Ecto neural progenitor cell (in vitro differentiated cells): ENCODE measurements at places on chromosomes 4 and X.

- no peak for DNase-seq
These were observed 719.5 kb upstream of the SLIT2 start for GRCh38 chr4:19531906-19532848.

DNA sequence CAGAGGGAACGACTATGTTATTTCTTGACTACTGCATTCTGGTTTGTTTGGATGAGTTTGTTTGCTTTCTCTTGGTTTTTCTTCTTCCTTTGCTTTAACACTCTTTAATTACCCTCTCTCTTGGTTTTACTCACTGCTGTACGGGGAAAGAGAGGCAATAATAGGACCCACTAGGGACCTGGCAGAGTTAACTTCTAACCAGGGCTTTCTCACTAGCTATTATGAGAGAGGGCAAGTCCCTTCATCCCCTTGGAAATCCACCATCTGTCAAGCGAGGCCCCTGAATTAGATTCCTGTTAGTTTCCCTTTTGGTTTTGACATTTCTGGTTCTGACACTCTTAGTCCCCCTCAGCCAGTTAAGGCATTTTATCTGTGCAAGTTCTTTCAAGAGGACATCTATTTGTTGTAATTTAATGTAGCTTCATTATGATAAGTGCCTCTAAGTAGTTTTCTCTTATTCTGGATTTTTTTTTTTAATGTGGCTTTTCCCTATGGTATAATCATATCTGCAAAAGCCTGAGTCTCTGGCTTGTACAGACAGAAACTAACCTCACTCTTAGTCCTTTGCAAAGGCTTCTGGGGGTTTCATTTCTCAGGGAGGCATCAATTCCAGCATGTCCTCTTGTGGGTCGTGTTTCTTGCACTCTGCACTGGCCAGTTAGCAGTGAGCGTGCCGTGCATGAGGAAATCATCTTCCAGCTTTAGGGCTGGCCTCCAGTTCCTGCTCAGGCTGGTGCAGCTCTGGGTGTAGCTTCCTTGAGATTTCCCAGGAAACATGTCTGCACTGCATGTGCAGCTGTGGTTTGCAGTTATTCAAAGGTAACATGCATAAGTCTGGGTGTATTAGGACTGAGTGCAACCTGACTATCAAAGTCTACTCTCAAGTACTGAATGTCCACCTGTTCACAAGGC is 221.3 kb downstream of the STIM2 start:
- DNase-seq = no peak

- no peak for DNase-seq
These were observed 165.4 kb upstream of the LDB2 start for GRCh38 chr4:17063888-17064287.

- no peak for DNase-seq
These were observed 65.1 kb upstream of the C4orf54 start for GRCh38 chr4:99722725-99723124.

GRCh38 chr4:154622598-154622997 is 10.1 kb upstream of the FGG start:
- DNase-seq = no peak

GRCh38 chr4:139943277-139943676 is 210.7 kb downstream of the MAML3 start:
- DNase-seq = peak; percentile 48

- DNase-seq = no peak
These were observed 141.9 kb upstream of the FAM241A start for GRCh38 chr4:112003231-112003907.

DNA sequence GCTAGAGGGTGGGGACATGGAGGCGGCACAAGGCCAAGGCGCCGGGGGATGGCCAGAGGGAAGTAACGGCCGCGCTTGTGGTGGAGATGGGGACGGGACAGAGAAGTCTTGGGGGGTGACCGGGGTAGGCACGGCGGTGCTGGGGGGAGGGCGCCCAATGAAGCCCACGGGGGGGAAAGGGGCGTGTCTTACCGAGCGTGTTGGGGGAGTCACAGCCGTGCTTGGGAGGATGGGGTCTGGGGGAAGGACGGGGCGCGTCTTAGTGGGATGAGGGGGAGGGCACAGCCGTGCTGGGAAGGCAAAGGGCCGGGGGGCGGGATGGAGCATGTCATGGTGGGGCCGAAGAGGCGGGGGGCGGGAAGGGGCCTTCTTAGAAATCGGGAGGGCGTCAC is 952 bp downstream of the ARSD start:
- DNase-seq = peak; percentile 87

DNA sequence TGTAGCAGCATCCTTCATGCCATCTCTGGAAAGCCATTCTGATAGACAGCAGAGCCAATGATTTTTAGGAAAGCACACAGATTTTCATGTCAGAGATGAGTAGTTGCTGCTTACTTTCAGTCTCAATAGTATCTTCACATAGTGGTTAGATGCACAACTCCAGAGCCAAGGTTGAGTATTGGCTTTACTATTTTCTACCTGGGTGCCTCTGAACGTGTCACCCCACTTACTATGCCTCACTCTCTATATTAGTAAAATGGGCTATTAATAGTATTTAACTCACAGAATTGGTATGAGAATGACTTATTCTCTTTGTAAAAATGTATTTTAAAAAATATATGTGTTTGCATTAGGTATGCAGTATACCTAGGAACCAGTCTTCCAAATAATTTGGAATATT is 108.8 kb upstream of the STIM2 start:
- DNase-seq = no peak

DNA sequence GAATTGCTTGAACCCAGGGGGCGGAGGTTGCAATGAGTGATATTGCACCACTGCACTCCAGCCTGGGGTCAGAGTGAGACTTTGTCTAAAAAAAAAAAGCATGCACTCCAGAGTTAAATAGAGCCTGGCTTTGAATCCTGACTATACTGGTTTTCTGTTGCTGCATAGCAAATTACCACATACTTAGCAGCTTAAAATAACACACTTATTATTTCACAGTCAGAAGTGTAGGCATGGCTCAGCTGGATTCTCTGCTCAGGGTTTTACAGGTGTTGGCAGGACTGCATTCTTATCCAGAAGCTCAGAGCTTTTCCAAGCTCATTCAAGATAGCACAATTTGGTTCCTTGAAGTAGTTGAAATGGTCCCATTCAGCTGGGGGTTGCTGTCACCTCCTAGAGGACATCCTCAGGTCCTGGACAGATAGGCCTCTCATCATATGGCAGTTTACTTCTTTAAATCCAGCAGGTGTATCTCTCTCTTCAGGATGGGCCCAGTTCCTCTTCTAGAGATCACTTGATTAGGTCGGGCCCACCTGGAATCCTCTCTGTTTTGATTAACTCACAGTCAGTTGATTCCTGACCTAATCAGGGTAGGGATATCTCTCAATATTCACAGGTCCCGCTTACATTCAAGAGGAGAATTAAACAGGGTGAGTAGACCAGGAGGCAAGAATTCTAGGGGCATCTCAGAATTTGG is 26.8 kb downstream of the DOCK11 start:
- DNase-seq = no peak

- no peak for DNase-seq
These were observed 67.7 kb upstream of the PGRMC2 start for GRCh38 chr4:128355305-128355704.
